NCI-H774 (cell line): ENCODE measurements at places on chromosomes 1 and 21.

- DNase-seq: peak; percentile 58
Measured at GRCh38 chr1:2642560-2643413, 10.0 kb upstream of the MMEL1 start.

GRCh38 chr1:171172471-171172870 lies 12.6 kb upstream of the FMO2 start:
- DNase-seq: no peak

GRCh38 chr1:39272798-39273469 lies 68.4 kb downstream of the MACF1 start:
- DNase-seq: peak; percentile 33

DNA sequence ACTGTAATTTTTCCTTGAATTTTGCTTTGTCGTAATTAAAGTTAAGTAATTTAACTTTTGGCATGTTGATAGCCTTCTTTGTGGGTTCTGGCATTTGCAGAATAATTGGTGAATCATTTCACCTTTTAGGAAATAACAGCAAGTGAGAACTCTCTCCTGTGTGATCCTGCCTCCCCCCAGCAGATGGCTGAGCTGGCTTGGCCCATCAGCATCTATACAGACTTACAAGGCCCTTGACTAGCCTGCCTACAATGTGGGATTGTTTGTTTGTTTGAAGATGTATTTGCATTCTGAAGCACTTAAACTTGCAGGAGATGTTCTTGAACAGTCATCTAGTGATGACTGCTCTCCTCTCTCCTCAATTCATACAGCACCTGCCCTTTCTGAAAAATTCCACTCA lies 55.9 kb downstream of the MACO1 start:
- no peak for DNase-seq

DNA sequence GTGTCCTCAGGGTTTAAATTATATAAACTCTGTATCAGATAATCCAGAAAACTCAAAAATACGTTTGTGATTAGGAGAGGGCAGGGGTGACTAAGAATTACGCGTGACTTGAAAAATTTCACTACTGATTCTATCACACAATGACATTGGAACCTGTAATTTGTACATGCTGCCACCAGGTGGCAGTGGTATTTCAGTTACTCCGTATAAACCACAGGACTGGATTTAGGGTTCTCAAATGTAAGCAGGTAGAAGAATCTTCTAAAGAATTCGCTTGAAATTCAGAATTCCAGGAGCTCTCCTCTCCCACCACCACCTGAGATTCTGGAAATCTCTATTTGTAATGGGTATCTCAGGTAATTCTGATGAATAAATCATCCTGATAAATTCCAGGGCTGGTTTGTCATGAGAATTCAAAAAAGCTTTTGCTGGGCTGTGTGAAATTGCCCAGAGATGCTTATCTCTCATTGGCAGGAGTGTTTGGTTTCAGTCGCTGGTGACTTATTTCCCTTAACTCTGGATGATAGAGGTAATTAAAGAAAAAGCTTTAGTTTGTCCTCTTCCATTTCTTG lies 1.7 kb upstream of the KRTAP7-1 start:
- no peak for DNase-seq

GRCh38 chr1:3119061-3119460 lies 50.1 kb downstream of the PRDM16 start:
- no peak for DNase-seq

DNA sequence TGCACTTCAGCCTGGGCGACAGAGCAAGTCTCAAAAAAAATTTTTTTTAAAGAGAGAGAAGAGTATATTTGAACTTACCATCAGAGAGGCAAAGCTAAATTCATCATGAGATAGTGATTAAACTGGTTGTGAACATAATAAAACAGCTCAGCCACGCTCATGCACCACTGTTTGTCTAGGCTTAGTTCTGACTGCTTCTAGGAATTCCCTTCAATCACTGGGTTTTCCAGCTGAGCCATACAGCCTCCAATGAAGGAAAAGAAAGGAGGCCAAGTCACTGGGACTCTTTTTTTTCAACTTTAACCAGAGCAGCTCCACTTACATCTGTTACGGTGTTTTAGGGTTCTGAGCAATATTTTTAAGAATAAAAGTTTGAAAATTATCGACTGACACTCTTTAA lies 50.4 kb upstream of the HNRNPU start:
- no peak for DNase-seq

- DNase-seq: no peak
Measured at GRCh38 chr1:241114699-241115233, 242.2 kb downstream of the RGS7 start.

- no peak for DNase-seq
Measured at GRCh38 chr1:76857973-76858372, 9.3 kb upstream of the ST6GALNAC5 start.

GRCh38 chr1:198627436-198628066 lies 11.3 kb upstream of the PTPRC start:
- DNase-seq: no peak

GRCh38 chr1:26281971-26282370 lies 2.1 kb downstream of the SH3BGRL3 start:
- DNase-seq: no peak

- DNase-seq: no peak
Measured at GRCh38 chr21:29145852-29146453, 15.5 kb downstream of the MAP3K7CL start.

DNA sequence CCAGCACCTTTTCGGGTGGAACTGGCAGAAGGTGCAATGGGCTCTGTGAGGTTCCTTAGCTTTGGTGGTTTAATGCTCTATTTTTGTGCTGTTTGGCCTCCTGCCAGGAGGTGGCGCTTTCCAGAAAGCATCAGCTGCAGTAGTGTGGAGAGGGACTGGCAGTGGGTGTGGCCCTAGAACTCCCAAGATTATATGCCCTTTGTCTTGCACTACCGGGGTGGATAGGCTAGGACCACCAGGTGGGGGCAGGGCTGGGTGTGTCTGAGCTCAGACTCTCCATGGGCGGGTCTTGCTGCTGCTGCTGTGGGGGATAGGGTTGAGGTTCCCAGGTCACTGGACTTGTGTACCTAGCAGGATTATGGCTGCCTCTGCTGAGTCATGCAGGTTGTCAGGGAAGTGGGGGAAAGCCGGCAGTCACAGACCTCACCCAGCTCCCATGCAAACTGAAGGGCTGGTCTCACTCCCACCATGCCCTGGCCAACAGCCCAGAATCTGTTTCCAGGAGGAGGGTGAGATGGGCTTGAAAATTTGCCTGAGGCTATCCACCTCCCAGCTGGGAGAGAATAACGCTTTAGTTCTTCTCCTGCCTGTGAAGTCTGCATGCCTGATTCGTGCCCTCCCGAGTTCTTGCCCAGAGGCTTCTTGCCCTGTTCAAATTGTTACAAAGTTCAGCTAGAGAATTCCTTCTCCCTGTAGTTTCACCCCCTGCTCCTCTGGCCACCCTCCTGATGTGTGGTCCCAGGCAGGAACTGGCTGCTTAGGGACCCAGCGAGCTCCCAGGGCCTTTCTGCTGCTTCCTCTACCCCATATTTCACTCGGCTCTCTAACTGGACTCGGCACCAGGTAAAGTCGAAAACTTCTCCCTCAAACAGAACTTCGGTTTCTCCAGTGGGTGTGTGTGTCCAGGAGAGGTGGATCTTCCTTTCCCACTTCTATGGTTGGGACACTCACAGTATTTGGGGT lies 76.5 kb upstream of the BTG3 start:
- DNase-seq: no peak

DNA sequence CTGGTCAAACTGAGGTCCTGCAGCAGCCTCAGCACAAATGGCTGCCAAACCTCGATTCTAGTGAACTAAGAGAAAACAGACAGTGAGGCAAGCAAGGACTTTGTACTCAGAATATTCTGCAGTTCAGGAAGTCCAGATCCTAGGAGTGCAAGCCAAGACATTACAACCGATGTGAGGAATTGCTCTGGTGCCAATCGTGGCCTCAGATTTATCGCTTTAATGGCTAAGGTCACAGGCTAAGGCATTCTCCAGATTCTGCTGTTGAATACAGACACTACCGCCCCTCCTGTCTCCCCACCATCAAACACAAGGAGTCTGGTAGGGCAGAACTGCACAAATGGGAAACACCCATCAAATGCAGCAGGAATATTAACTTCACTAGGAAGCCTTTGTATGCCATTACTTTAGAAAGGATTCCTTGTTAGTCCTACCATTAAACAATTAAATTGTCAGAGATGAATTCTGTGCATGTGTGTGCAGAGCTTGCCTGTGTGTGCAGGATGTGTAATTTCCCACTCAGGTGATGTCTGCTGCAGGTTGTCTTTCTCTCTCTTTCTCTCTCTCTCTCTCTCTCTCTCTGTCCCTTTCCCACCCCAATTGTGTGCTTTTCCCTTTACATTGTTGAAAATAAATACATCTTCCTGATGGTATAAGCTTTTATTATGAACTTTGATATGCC lies 9.2 kb upstream of the SERTAD4 start:
- DNase-seq: no peak

DNA sequence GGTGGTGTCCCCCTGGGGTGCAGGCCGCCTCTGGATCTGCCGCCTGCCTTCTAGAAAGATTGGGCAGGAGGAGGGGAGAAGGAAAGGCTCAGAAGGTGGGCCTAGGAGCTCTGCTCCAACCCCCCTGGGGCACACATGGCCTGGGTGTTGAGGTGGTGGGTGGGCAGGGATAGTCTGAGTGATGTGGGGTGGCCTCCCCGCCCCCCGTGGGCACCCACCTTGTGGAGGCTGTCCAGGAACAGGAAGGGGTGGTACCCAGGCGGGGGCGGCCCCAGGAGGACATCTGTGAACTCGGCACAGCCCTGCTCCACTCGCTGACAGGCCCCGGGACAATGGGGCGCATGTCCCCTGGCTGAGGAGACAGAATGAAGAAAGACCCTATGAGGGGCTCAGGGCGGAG lies 54.9 kb downstream of the MORN1 start:
- no peak for DNase-seq

GRCh38 chr1:44029260-44029910 lies 1.9 kb downstream of the SLC6A9 start:
- DNase-seq: no peak

DNA sequence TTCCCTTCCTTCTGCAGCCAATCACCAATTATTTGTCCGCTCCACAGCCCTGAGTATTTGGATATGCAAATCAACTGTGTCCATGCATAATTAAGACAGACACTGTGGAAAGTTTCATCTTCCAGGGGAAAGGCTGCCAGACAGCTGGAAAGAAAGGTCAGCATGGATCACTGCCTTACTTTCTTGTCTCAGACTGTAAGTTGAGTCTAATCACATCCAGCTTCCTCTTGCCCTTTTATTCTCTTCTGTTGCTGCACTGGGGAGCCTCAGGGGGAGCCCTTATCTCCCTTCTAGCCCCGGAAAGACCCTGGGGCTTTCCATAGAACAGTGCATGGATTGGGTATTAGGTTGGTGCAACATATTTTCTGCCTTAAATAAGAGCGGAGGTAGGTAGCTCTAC lies 182.9 kb downstream of the OMA1 start:
- DNase-seq: no peak

DNA sequence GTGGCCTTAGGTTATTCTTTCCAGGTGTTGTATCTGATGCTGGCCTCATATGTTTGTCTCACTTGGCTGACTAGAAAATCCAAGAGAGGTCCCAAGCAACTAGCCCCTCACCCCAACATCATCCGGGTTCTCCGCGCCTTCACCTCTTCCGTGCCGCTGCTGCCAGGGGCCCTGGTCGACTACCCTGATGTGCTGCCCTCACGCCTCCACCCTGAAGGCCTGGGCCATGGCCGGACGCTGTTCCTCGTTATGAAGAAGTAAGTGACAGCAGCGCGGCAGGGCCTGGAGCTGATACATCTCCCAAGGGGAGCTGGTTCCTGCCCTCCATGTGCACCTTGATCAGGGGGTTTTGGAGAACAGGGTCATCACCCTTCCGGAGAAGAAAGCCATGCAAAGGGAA lies 11.2 kb downstream of the PINK1 start:
- DNase-seq: no peak

DNA sequence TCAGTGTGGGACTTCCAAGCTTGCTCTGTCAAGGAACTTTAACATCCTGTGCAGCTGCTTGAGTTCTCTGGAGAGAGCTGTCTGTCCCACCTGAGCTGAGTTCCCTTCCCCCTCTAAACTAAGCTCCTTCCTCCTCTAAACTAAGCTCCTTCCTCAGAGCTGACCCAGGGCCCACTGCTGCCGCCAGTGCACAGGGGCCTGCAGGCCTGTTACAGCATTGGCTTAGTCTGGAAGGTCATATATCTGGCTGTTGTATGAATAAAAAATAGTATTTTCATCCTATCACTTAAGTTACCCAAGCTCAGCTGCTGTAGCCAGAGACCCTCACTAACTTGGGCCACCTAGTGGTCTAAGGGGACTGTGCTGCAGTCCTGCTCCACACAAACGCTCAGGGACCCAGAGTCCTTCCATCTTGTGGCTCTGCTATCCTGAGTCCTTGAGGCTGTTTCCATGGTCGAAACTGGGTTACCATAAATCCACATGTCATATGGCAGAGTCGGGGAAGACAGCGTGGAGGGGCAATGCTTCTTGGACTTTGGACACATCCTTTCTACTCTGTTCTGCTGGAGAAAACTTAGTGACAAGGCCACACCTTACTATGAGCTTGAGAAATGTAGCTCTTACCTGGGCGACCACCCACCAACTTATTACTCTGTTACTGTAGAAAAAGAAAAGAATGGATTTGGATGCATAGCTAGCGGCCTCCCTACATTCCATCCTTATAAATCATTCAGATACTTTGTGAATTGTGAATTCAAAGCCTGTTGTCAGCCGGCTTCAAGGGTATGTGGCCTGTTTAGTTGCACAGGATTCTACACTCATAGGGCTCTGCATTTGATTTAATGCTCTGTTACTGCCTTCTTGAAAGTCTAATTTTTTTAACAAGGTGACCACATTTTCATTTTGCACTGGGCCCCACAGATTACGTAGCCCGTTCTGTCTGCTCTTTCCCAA lies 71.4 kb upstream of the GCLM start:
- no peak for DNase-seq

DNA sequence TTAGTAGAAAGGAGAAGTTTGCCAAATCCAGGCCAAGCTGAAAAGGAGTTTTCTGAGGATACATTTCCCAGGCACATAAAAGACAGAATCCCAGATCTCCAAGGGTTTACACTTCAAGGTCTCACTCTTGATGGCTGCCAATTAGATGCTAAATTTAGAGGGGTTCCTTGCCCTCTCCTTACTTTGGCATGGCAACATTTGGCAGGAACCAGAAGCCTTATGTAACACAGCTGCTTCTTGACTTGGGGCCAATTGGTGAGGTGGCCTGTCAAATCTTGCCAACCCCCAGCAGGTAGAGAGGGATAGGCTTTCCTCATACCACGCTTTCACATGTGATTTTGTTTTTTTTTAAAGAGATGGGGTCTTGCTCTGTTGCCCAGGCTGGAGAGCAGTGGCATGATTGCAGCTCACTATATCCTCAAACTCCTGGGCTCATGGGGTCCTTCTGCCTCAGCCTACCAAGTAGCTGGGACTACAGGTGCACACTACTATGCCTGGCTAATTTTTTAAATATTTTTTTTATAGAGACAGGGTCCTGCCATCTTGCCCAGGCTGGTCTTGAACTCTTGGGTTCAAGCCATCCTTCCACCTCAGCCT lies 25.2 kb upstream of the NKAIN1 start:
- DNase-seq: no peak

GRCh38 chr1:233140499-233140898 lies 155.0 kb downstream of the PCNX2 start:
- no peak for DNase-seq

DNA sequence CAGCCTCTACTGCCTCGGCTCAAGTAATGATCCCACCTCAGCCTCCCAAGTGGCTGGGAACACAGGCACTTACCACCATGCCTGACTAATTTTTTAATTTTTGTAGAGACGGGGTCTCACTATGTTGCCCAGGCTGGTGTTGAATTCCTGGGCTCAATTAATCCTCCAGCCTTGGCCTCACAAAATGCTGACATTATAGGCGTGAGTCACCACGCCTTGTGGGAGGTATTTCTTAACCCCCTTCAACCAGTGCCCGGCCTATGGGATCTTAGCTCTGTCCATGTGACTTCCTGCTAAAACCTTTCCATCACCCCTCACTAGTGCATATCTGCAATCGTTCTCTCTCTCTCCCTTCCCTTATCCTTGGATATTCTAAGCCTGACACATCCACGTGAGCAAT lies 86.4 kb downstream of the FOXD2 start:
- DNase-seq: no peak
